ENCODE measurements at places on chromosomes 4 and X.

DNA sequence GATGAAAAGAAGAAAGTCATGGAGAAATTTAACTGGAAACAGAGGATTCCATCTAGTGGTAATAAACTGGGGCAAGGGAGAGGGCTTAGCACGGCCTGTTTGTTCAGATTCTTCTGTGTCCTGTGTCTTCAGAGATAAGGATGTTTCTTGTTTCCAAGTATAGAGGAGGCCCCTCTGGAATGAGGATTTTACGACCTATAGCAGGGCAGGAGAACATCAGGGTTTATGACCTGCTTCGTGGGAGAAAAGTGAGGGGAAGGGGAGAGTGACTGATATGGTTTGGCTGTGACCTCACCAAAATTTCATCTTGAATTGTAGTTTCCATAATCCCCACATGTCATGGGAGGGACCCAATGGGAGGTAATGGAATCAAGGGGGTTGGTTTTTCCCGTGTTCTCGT, 93.0 kb upstream of the LDB2 start:
- DNase-seq = no peak

DNA sequence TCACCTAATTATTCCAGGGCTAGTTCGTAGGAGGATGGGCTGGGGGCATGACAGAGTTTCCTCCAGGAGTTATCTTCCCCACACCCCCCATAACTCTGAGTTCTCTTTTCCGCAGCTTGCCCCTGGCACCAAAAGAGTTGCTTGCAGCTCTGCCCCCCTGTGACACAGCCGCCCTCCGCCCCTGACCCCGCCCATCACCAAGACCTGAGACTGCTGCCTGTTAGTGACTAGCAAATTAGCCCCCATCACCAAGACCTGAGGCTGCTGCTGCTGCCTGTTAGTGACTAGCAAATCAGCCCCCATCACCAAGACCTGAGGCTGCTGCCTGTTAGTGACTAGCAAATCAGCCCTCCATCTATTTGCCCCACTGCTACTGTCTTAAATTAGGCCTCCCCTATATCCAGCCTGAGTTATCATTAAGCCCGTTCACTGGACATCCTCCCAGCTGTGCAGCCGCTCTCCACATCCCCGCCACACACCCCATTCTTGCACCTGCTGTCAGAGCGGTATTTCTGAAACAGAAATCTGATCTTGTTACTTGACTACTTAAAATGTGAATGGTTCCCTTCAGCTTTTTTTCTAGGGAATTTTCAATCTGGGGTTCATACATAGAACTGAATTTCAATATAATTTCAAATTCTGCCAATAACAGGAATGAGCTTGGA, 1.5 kb upstream of the PAPSS1 start:
- no peak for DNase-seq

- no peak for DNase-seq
Measured at GRCh38 chr4:139282065-139282720, 2.2 kb upstream of the MGARP start.

- no peak for DNase-seq
Measured at GRCh38 chr4:7559741-7560395, 125.1 kb upstream of the PSAPL1 start.
